Endothelial cell (in vitro differentiated cells): ENCODE measurements at places on chromosomes 5 and 9.

- no peak for DNase-seq
Observed at GRCh38 chr5:119357808-119358529, 2.1 kb downstream of the TNFAIP8 start.

- no peak for DNase-seq
Observed at GRCh38 chr9:7287986-7288385, 511.6 kb downstream of the DMAC1 start.

DNA sequence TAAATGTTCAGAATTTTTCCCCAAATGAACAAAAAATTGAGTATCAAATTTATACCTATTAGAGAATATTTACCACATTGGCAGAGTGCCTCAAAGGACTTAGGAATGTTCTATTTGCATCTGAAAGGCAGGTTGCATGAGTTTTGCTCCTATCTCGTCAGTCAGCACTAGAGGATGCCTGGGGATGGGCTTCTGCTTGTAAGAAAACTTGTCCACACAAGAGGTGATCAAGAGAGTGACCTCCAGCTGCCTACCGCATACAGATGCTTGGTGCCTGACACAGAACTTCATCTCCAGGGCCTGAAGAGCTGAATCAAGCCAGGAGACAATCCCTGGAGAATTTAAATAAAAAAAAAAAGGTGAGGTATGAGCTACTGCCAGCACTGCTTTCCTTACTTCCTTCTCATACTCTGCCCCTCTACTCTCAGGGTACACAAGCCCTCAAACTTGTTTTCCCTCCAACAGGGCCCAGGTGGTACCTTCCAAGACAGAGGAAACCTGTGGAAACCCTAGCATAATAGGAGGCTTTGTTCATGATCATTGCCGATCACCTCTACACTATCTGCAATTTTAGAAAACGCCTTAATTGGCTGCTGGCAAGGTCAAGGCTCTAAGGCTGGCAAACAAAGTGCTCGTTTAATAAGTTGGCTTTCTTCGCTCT, 166.6 kb downstream of the ELAVL2 start:
- no peak for DNase-seq

DNA sequence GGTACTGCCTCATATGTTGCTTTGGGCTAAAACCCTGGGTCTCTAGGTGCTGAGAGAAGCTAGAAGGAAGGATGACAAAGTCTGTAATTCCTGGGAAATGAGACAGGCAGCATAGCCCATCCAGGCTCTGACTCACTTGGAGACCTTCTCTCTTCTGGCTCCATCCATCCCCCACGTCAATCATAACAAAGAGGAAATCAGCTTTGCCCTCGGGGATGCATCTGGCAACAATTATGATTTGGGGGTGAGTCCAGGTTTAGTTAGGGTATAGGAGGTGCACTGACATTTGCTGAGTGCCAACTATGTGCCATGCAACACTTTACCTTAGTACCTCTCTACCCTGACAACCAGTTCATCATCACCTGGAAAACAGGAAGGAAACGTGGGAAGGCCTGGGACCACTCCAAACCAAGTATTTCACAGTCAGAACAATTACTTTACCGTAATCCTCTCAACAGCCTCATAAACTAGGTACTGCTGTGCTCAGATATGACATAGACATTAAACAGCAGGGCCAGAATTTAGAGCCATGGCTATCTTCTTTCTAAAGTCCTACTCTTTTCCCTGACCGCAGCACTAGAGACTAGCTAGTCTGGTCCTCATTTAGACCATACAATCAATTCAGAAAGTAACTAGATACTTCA, 39.1 kb upstream of the GZMA start:
- DNase-seq, result no peak

DNA sequence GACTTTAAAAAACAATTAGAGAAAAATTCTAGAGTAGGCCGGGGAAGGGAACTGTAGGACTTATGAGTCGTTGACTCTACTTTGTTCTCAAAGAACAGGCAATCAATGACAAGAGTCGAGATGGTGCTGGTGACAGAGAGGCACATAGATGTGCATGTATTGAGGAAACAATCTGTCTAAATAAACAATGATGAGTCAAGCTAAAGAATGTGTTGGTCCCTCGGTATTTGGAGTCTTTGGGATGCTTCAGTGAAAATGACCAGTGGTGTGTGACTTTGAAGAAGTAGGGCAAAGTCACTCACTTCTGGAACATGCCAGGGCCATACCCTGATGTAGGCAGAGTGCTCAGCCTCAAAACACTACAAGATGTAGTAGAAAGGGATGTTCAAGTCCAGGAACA, 288.1 kb upstream of the PANK3 start:
- no peak for DNase-seq

DNA sequence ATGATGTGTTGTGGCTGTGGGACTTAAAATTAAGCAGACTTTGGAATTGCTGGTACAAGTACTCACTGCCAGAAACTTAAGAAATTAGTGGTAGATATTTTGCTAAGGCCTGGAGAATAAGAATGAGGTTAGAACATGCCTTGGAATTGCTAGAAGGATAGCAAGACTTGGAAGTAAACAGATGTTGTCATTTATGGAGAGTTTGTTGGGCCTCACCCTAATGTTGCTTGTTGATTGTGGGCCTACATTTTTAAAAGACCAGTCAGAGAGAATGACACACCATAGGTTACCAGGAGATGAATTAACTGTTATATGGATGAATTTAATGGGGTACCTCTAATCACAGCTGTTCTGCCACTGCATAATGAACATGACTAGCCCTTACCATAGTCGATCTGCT, 120.1 kb upstream of the GAS1 start:
- DNase-seq, result no peak

DNA sequence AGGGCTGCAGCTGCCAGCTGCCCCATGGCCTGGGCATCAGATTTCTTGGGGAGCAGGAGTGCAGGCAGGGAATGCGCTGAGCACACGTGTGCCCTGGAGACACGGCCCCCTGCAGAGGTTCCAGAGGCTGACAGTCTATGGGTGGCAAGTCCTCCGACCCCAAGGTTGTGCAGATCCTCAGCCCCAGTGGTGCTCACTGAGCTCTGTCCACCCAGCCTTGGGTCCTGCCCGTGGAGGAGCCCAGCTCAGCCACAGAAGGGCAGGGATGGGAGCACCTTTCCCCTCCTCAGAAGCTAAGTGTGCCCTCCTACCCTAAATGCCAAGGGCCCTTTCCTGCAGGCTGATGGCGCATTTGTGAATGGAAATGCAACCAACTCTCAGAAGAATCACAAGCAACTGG, 341.0 kb downstream of the IRX2 start:
- DNase-seq, result no peak
